ENCODE measurements at places on chromosomes 12 and 14.

DNA sequence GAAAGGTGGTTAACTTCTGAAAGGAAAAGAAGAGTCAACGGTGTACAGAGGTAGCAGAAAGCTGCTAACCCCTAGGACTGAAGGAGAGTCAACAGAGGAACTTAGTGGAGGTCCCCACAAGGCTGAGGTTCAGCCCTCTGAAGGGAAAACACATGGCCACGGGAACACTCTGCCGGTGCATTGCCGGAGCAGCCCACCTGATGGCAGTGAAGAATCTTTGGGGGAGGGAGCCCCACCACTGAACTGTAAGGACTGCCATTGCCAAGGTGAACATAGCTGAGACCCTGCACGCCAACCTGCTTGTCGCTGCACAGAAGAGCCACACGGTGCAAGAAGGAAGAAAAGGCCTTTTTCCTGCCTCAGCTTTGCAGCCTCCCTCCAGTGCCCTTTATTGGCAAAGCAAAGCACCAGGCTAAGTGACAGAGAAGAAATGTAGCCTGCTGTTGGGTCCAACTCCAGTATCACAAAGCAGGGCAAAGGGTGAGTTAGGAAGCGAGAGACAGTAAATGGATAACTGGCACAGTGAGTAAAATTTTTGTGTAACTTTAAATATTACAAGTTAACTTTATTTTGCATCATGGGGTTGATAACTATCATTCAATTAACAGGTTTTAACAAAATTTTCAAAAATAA lies 76.9 kb downstream of the LIN52 start:
- DNase-seq, result no peak

GRCh38 chr12:497501-498160 lies 37.9 kb downstream of the B4GALNT3 start:
- DNase-seq, result no peak

DNA sequence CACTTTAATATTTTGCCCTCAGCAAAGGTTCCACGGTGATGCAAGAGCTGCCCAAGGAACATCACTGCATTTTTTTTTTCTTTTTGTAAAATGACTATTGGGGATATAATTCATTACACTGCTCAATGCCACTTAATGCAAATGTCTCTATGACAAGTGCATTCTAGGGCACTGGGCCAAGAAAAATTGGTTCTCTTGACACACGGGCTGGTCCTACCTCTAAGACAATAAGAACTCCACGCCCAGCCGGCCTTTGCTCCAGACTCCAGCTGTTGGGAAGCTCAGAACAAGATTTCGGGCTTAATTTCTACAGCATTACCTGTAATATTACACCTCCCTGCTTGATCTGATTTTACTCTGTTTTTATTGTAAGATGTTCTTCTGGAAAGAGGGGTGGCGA lies 48.8 kb upstream of the VRK1 start:
- DNase-seq, result no peak

DNA sequence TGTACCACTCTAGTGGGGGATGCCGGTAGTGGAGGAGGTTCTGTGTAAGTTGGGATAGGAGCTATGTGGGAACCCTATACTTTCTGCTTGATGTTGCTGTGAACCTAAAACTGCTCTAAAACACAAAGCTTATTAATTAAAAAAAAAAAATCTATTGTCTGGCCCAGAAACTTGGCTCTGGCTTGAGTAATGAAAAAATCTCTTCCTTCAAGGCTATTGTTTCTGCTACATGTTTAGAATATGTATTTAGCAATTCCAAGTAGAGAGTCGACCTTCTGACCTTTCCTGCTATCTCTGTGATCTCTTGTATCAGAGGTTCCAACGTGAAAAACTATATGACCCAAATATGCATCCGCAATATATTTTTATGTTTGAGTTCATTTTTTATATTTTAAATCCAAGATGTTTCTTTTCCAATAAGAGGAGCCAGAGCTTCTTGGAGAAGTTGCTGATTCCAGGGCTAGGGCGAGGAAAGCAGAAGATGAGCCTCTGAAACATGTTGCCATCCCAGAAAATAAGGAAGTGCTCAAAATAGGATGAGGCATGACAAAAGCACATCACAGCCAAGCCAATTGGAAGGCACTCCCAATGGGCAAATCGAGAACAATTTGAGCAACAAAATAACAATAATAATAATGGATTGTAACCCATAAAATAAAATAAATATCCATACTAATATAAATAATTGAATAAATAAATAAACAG lies 184.6 kb upstream of the TMEM260 start:
- no peak for DNase-seq
